ENCODE measurements at places on chromosomes 2 and 18.

- no peak for DNase-seq
These were observed 15.4 kb downstream of the FHOD3 start for GRCh38 chr18:36312806-36313395.

- no peak for DNase-seq
These were observed 78.0 kb upstream of the KCNJ3 start for GRCh38 chr2:154620471-154620870.

GRCh38 chr2:9656270-9656766 is 25.5 kb upstream of the YWHAQ start:
- peak; percentile 40 for DNase-seq

DNA sequence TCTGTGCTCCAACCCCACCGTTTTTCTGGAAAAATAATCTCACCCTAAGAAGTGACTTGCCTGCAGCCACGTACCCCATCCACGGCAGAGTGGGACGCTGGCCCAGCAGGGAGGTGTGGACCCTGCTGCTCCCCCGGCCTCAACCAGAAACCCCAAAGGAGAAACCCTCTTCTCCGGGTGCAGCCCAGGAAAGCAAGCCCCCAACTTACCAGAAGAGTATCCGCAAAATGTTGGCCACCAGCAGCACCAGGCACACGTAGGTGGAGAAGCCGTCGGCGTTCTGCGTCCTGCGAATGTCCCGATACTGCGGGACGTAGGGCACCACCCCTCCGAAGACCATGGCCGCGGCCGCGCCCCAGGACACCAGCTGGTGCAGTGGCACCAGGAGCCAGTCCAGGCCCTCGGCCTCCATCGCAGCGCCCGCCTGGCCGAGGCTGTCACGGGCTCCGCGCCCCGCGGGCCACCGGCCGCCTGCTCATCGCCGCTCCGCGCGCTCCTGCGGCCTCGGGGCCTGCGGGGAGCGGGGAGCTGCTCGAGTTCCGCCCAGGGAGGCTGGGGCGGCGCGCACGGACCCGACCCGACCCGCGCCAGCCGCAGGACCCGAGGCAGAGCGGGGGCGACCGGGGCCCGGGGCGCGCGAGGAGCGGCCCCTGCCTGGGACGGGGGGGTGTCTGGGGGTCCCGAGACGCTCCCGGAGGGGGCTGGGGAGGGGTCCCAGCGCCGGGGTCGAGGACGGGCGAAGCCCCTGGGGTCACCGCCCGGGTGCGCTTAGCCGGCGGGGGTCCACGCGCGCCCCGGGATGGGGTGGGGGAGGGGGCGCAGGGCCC is 725 bp downstream of the SLC66A2 start:
- DNase-seq = no peak

- no peak for DNase-seq
These were observed 23.9 kb upstream of the CCDC68 start for GRCh38 chr18:54983041-54983686.

GRCh38 chr2:8472545-8473323 is 209.1 kb upstream of the ID2 start:
- no peak for DNase-seq

- no peak for DNase-seq
These were observed 60.3 kb upstream of the DNAJC10 start for GRCh38 chr2:182655750-182656149.

Data from effector memory CD4-positive, alpha-beta T cell (primary cell).